ENCODE measurements at places on chromosomes 2 and 18.

DNA sequence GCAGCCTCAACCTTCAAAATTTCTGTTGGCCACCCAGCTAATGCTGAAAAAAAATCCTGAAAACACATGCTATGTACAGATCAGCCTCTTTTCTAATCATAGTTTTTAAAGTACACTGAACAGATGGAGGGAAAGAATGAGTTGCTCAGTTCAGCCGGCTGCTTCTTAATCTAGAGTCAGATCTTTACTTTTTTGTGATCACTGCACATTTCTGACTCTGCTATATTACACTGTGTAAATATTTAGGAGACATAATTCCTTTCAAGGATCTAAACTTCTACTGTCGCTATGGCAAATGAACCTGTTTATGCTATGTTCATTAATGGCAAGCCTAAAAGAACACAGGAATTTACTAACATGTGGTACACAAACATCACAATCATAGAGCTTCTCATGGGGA is 114.2 kb downstream of the SRBD1 start:
- DNase-seq: no peak

DNA sequence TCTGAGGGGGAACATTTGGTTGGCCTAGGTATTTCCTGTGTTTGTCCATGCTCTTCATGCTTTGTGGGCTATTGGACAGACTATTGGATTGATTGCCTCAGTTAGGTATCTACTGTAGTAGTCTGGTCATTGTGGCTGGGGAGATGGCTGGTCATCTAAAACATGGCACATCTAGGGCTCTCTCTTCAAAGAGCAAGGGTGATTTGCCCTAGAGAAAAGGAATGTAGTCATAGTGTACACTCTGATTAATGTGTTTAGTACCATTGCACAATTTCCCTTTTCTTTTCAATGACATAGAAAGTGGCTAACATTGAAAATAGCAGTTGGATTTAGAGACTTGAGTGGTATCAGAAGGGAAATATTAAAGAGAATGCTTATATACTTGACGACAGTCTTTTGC is 114.3 kb downstream of the LCLAT1 start:
- DNase-seq: no peak

GRCh38 chr18:27164905-27165304 is 20.2 kb downstream of the CHST9 start:
- DNase-seq: no peak

DNA sequence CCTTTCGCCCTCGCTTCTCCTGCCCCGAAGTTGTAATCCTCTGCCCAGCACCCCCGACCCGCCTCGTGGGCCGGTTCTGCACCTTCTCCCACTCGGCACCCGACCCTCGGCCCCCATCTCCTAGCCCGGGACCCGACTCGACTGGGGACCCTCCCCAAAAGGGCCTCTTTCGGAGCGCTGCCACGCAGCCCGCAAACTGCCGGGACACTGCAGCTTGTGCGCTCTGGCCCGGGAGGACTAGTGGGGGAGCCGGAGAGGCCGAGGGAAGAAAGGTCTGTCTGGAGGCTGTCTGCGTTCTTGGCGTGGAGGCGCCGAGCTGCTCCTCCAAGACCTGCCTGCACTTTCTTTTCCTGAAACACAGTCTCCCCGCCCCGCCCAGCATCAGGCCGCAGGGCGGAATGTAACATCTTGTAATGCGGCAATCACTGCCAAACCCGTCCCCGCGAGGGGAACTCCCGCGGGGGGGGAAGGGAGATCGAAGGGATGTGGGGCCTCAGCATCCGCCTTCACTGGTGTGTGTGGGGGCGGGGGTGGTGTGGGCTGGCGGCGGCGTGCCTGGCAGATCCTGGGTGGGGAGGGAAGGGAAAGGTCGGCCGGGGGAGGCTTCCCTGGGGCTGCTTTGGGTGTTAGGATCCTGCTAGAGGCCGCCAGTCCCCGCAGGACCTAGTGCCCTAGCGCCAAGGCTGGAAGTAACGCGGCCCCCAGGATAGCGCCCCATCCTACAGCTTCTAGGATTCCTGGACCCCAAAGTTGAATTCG is 7.4 kb downstream of the DLX2 start:
- no peak for DNase-seq

GRCh38 chr2:228094377-228094921 is 87.0 kb downstream of the SPHKAP start:
- no peak for DNase-seq

GRCh38 chr2:184261818-184262217 is 336.5 kb upstream of the ZNF804A start:
- no peak for DNase-seq

DNA sequence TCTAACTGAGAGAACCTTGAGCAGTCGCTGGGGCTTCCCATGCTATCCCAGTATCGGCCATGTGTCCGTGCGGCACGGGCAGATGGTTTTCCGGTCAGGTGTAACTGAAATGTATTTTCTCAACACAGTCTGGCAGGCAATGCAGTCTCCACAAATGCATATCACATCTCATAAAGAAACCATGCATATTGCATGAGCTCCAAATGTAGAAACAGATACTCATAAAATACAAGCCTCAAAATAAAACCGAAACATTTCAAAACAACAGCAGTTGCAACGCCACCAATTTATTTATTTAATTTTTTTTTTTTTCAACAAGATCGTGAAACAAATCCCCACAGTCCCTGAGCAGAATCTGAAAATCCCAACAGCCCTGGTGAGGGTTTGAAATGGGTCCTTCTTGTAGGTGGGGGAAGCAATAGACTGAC is 299.4 kb downstream of the LPIN1 start:
- no peak for DNase-seq

DNA sequence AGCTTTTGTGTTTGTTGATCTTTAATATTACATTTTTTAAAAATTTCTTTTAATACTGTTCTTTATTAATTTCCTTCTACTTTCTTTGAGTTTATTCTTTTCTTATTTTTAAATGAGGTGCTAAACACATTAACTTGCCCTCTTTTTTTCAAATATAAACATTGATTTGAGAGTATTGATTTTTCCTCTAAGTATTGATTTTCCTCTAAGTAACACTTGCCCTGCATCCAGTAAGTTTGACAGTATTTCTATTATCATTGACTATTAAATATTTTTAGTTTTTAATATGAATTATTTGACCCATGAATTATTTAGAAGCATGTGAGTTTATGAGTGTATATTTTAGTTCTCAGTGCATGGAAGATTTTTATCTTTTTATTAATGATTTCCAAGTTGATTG is 337.0 kb upstream of the RAB12 start:
- no peak for DNase-seq

- DNase-seq: no peak
Measured at GRCh38 chr18:56319953-56320352, 318.4 kb downstream of the TXNL1 start.

GRCh38 chr2:101981504-101981903 is 10.3 kb upstream of the IL1R2 start:
- DNase-seq: no peak

GRCh38 chr2:170679607-170680079 is 35.5 kb upstream of the SP5 start:
- no peak for DNase-seq

GRCh38 chr2:196268538-196269338 is 97.4 kb upstream of the STK17B start:
- DNase-seq: no peak

GRCh38 chr2:221243771-221244170 is 328.3 kb downstream of the EPHA4 start:
- DNase-seq: no peak

- DNase-seq: no peak
Measured at GRCh38 chr2:218023636-218024035, 20.8 kb upstream of the TNS1 start.

DNA sequence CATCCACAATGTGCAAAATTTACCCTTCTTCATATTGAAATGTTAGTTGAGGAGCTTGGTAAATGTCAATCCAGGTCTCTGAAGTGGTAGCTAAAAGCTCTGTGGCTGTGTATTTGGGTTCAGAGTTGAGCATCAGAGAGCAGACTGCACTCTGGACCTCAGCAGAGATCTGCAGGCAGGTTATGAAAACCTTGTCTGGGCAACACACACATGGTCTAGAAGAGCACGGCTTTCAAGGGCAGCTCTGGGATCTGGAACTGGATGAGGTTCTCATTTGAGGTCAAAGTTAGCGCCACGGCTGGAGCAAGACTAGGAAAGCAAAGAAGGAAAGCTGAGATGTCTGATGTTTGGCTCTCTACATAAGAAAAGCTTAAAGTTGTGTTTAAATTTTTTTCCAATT is 243.0 kb downstream of the SH3BP4 start:
- no peak for DNase-seq

GRCh38 chr2:192159208-192159607 is 35.5 kb downstream of the TMEFF2 start:
- DNase-seq: no peak

GRCh38 chr2:234590076-234590475 is 93.2 kb upstream of the ARL4C start:
- no peak for DNase-seq

GRCh38 chr18:68178921-68179320 is 536.0 kb downstream of the TMX3 start:
- no peak for DNase-seq

GRCh38 chr2:205836477-205837221 is 154.3 kb downstream of the NRP2 start:
- no peak for DNase-seq

DNA sequence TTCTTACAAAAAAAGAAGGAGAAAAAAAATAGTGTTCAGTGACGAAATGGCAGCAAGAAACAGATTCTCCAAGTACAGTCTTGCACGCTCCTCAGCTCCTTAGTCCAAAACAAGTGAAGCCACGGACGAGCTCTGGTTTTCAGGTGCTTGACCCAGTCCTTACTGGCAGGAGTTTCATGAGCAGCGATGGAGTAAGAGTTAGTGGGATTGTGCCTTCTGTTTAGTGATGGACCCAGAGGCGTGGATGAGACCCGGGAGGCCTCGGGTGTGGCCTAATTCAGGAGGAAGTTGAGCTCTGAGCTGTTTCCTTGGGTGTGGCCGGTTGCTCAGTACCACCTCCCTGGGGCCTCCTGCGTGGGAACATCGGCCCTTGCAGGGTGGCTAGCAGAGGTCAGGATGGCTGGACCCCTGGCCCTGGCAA is 52.0 kb downstream of the KIF5C start:
- no peak for DNase-seq

DNA sequence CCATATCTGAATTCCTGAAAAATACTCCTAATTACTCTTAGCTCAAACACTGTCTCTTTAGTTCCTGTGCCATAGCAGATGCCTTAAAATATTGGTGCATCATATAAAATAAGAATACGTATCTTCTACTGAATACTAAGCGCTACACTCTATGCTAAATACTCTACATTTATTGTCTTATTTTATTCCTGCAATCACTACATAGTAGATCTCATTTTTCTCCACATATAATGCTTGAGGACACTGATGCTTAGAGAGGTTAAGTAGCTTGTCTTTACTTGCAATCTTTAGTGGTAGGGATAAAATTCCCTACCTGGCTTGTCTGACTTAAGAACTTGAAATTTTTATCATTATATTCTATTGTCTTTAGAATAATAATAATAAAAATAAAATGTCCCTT is 137.3 kb upstream of the SETBP1 start:
- DNase-seq: no peak

- DNase-seq: no peak
Measured at GRCh38 chr2:181178823-181179412, 198.5 kb downstream of the UBE2E3 start.

DNA sequence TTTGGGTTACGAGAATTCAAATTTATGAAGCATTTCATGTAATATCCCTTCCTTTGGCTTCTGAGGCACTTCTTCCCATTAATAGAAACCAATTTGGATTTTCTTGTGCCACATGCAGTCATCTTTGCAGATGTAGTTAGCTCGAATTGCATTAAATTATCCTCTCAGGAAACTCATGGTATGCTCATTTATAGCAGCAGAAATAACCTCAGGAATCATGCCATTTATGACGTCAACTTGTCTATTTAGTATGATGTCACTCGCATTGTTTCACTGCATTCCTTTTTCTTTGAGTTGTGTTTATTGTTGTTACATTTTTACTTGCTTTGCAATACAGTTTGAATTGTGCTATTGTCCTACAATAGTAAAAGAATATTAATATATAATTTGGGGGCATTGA is 163.8 kb downstream of the RBM43 start:
- no peak for DNase-seq

- peak; percentile 16 for DNase-seq
Measured at GRCh38 chr2:64017811-64018700, 1.2 kb downstream of the VPS54 start.
